ENCODE measurements at places on chromosomes 3 and 15. TPM values are rescaled to one million over a fixed set of nuclear protein-coding genes. Genes with fewer than 3 reads are reported as not detected.
A peak's percentile ranks its signal among the peaks of the same experiment; 100 is the strongest.

SLC9C1 gene
- not detected for total RNA-seq

PRC1 gene
- total RNA-seq: 27.9 TPM

DNA sequence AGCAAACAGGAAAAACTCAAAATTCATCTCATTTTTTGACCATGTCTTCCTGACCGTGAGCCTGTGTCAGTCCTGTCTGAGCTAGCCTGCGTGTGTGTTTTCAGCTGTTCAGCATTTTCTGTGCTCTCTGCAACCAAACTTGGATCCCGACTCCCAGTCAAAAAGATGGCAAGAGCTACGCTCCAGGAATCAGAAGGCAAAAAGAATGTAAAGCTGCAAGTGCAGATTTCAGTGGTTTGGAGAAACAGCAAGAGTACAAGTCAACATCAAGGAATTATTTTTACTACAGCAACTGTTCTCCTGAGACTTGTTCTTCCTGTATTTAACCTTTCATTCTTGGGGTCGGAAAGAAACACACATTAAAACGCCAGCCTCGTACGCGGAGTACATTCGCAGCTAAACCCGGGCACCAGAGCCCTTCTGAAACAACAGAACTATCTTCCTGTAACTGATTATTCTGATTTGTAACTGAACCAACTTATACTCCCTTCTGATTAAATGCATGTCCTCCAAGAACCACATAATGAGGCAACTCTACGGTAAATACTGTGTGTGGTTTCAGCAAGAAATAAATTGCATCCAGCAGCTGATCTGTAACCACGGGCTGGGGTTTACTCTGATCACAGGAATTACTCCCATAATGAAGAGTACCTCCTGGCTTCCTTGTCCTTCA is 107.4 kb downstream of the LRIG1 start:
- no peak for DNase-seq

TTLL13 gene
- total RNA-seq: not detected

GRCh38 chr3:66593978-66594377 is 93.2 kb upstream of the LRIG1 start:
- DNase-seq: no peak

- DNase-seq: peak; percentile 29
These were observed 511.9 kb downstream of the GBE1 start for GRCh38 chr3:81249540-81250029.

All from glomerular endothelial cell (primary cell).